ENCODE measurements at places on chromosomes 5 and 9.
A peak's percentile ranks its signal among the peaks of the same experiment; 100 is the strongest.

DNA sequence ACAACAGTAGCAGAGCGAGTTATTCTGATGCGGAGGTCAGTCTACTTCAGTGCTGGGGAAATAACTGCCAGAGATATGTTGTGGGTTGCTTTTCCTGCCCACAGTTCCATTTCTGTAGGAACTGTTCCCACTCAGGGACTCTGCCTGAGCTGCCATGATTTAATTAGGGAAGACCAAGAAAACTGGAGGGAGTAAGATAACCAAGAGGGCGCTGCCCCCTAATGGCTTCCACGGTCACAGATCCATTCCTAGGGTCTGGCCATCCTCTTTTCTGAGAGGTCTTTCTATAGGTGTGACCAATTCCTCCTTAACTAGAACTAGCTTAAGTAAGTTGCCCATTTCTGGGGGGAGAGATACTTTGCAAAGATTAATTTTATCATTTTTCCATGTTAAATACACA, 125.9 kb downstream of the APBA1 start:
- DNase-seq, result no peak

GRCh38 chr5:31738199-31738598, 99.3 kb downstream of the PDZD2 start:
- DNase-seq, result no peak

DNA sequence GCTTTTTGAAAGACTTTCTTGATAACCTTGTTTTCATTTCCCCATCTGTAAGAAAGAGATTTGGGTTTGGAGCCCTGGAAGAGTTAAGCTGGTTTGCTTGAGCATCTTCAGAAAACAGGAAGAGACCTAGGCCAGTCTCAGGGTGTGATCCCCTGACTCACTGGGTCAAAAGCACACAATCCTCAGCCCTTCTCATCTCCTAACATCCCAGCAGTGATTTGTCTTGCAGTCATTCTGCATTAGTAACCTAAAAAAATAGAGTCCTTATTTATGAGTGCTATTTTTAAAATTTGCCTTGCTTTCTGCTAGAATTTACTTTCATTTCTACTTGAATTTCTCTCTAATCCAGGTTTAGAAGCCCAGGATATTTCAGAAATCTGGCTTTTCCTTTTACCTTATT, 16.4 kb upstream of the ARSB start:
- no peak for DNase-seq

DNA sequence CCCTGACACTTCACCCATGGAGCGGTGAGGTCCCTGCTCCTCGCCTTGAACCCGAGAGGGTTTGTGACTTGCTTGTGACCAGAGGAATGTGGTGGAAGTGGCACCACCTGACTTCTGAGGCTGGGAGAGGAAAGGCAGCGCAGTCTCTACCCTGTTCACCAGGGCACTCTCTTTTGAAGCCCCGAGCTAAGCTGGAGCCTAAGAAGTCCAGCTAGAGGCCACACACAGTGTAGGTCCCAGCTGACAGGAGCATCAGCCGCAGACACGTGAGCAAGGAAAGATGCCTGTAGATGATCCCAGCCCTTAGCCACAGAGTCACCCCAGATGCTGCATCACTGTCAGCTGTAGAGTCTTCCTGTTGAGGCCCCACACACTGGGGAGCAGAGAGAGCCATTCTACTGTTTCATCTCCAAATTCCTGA, 1.7 kb upstream of the ANGPTL2 start:
- DNase-seq, result no peak

DNA sequence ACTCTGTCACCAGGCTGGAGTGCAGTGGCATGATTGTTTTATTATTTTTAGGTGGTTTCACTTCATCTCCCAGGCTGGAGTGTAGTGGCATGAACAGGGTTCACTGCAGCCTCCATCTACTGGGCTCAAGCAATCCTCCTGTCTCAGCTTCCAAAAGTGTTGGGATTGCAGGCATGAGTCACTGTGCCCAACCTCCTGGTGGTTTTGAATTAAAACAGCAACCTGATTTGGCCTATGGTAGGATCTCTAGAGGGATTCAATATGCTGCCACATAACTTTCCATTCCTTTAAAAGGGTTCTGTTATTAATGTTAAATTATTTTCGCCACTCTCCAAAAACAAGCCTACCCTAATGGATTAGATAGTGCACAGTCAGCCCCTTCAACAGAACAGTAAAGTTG, 9.9 kb upstream of the HSPA4 start:
- no peak for DNase-seq

- DNase-seq, result no peak
These were observed 332.1 kb downstream of the PIK3R1 start for GRCh38 chr5:68547622-68548021.

DNA sequence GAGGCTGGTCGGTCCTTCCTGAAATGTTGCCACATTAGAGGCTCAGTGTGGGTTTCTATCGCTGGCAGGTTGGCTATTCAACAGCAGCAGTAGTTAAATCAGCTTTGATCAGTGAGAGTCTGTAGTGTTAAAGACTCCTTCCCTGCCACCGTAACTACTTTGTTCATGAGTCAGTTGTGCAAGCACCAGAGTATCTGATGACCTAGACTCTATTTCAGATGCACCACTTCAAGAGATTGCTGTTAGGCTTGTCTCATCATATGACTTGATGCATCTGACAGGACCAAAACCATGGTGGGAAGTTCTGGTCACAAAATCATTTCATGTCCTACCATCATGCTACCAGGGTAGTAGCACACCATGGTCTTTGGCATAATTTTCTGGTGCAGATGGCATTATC, 482.7 kb upstream of the MPDZ start:
- DNase-seq, result no peak

DNA sequence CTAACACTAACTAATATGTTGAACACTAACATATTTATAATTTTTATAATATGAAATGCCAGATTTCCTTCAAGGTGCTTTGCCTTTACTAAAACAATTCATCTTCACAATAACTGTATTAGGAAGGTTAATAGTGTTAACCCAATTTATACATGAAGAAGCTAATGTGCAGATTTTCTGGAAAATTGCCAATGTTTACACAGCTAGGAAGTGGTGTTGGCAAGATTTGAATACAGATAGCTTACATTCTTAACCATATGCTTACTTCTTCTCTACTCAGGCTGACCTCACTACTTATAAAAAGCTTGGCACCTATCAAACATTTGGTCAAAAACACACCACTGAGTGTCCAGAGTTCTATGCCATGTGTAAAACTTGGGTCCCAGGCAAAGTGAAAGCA, 445.4 kb upstream of the ITGA1 start:
- DNase-seq, result no peak

DNA sequence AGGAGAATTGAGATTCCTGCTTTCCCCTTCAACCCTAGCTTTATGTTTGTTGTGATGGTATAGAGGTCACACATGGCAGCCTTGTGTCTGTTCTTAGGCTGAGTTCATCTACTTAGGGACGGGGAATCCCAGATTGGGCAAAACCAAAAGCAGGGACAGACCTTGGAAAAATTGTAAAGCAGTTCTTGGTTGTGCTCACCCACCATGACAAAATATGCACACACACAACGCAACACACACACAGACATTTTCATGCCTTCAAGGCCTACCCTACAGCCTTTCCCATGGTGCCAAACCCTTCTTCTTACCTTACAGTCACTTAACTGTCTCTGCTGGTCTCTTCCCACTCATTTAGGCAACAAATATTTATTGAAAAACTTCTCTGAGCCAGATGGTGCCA, 14.8 kb downstream of the PCDHGC5 start:
- no peak for DNase-seq

DNA sequence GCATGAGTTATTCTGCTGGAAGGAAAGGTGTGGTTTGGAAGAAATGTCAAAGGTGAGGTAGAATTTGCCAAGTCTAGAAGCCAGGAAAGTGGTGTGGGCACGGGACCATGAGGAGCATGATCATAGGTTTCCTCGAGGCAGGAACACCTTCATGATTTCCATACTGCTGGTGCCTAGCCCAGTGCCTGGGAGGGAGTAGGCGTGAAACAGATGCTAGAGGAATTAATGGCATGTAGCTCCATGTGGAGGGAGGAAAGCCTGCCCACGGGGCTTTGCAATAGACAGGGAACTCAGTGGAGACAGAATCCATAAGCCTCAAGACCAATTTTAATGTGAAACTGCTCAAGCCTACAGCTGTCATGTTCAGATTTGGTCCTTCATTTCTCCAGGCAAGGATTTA, 35.1 kb downstream of the TTLL11 start:
- no peak for DNase-seq

DNA sequence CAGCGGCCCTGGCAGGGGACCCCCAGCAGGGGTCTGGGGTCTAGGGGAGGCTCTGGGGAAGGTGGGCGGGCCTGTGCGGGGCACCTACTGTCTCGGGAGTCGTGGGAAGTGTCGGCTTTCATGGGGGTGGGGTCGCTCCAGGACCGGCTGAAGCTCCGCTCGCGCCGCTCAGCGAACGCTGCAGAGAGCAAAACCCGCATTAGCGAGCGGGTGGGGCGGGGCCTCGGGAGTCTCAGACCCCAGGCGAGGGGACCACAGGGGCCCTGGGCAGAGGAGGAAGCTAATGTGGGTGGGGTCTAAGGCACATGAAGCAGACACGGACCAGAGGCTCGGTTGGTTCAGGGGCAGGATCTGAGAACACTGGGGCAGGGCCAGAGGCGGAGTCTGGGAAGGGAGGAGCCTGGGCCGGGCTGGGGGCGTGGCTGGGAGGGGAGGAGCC, 5.5 kb downstream of the NSMF start:
- DNase-seq, result peak; percentile 58

DNA sequence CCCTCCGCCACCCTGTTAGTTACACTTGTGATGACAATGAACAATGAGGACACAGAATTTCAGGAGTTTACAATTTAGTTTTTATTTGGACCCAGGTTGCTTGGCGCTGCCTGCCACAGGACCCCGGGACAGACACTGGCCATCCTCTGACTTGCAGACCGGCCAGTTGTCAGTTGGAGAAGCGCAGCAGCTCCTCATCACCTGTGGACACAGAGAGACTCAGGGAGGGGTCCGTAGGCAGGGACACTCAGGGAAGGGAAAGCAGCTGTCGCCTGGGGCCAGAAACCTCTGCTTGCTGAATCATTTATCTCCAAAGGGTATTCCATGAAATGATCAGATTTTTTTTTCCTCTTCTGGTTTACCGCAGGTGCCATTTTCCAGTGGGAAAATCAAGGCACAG, 18.0 kb downstream of the AMBP start:
- no peak for DNase-seq

GRCh38 chr5:56354836-56355235, 121.7 kb upstream of the ANKRD55 start:
- no peak for DNase-seq

DNA sequence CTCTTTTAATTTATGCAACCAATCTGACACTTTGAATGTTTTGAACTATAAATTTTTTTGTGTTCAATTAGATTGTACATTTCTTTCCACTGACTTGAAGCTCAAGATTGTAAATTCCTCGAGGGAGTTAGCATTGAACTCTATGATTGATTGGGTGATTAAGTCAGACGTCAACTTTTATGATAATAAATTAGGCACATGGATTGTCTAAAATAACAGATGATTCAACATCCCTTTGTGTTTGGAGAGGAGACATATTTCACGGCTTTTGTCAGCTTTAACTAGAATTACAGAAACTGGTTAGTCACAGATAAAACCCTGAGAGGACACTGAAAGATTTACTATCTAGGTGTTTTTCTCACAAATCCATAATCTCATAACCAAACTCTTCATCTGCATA, 32.7 kb upstream of the TXNDC8 start:
- DNase-seq, result no peak

DNA sequence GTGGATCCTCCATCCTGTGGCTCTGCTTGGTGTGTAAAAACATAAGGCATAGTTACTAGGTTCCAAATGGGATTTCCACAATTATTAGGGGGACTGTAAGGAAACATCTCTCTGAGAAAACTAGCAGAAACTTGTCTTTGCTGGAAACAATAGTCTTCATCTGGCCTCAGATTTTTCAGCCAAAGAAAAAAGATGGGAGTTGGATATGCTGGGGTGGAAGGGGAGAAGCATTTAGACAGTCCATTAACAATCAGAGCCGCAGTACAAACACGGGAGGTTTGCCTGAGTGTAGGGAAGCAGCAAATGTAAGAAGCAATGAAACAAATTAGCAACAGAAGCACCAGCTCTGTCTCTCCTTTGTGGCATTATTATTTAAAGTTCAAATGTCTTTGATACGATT, 402.7 kb upstream of the ZNF608 start:
- no peak for DNase-seq

GRCh38 chr5:79093762-79094161, 17.8 kb upstream of the BHMT start:
- no peak for DNase-seq

DNA sequence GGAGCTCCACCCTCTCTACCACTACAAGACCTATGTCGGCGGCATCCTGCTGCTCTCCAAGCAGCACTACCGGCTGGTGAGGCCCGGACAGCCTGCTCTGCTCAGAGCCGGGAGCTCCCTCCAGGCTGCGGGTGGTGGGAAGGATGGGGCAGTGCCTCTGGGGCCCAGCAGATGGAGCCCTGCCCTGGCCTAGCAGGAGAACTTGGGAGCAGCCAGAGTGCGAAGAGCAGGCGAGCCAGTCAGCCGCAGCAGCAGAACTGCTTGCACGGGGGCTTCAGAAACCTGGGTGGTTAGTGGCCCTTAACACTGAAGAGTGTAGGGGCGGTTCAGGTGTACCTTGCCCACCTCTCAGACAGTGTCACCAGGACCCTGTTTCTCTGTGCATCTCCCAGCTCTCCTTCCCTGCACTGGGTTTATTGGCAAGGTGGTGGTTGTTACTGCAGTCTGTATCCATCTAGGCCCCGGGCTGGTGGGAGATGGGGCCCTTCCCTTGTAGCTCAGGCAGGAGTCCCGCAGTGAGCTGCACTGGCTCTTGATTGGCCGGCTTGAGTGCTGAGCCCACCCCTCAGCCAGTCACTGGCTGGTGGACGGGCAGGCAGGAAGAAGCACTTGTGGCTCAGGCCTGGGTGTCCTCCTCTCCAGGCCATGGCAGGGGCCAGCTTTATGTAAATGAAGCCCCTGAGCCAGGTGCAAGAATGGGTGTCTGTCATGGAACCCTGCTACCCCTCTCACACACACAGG, 7.7 kb downstream of the B4GALT7 start:
- DNase-seq, result peak; percentile 48

GRCh38 chr5:121833617-121834016, 18.1 kb upstream of the FTMT start:
- no peak for DNase-seq

DNA sequence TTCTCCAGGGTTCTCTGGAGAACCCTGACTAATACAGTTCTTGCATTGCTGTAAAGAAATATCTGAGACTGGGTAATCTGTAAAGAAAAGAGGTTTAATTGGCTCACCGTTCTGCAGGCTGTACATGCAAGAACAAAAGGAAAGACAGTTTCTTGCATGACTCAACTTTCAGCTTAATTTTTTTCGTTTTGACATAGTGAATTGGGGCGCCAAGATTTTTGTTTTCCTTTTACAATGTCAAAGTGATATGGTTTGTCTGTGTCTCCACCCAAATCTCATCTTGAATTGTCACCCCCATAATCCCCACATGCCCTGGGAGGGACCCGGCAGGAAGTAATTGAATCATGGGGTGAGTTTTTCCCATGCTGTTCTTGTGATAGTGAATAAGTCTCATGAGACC, 11.8 kb upstream of the CRHBP start:
- DNase-seq, result no peak
